ENCODE measurements at places on chromosomes 7 and 10.

- no peak for DNase-seq
These were observed 314.3 kb downstream of the HPSE2 start for GRCh38 chr10:98921316-98921715.

GRCh38 chr7:154783281-154783909, 219.5 kb downstream of the PAXIP1 start:
- DNase-seq, result no peak

GRCh38 chr10:72416661-72417060, 61.9 kb upstream of the DNAJB12 start:
- no peak for DNase-seq

DNA sequence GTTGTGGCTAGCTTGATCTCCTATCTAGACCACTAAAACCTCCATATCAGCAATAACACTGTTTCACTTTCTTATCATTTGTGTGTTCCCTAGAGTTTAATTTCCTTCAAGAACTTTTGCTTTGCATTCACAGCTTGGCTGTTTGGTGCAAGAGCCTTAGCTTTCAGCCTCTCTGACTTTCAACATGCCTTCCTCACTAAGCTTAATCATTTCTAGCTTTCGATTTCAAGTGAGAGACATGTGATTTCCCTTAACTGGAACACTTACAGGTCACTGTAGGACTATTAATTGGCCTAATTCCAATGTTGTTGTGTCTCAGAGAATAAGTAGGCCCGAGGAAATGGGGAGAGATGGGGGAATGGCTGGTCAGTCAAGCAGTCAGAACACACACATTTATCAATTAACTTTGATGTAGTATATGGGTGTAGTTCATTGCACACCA, 10.6 kb upstream of the BPGM start:
- DNase-seq, result no peak

DNA sequence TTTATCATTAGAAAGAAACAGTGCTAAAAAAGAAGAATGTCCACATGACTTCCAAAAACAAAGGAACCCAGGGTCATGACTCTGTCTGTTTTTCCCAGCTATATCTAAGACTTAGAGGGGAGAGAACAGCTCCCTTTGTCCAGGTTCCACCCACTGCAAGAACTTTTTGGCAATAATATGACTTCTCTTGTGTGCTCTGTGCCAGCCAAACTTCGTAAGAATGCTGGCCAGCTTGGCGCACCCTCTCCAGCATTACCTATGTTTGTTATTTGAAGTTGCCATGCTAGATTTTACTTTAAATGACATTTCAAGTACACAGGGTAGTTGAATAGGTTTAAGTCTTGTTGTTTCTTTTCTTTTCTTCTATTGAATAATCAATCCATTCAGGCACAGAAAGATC, 371.4 kb downstream of the KCNMA1 start:
- DNase-seq, result no peak

- no peak for DNase-seq
These were observed 700.2 kb downstream of the TYW1 start for GRCh38 chr7:67696878-67697277.

- no peak for DNase-seq
These were observed 537 bp upstream of the MRPS24 start for GRCh38 chr7:43869867-43870240.

All from stimulated activated CD8-positive, alpha-beta memory T cell treated with anti-CD3 and anti-CD28 coated beads, Interleukin-15, amount 100 ng/mL, for 24 hours (primary cell).